ENCODE measurements at places on chromosomes 1 and 21. TPM values are rescaled to one million over a fixed set of nuclear protein-coding genes. Genes with fewer than 3 reads are reported as not detected.
A peak's percentile ranks its signal among the peaks of the same experiment; 100 is the strongest.

DNA sequence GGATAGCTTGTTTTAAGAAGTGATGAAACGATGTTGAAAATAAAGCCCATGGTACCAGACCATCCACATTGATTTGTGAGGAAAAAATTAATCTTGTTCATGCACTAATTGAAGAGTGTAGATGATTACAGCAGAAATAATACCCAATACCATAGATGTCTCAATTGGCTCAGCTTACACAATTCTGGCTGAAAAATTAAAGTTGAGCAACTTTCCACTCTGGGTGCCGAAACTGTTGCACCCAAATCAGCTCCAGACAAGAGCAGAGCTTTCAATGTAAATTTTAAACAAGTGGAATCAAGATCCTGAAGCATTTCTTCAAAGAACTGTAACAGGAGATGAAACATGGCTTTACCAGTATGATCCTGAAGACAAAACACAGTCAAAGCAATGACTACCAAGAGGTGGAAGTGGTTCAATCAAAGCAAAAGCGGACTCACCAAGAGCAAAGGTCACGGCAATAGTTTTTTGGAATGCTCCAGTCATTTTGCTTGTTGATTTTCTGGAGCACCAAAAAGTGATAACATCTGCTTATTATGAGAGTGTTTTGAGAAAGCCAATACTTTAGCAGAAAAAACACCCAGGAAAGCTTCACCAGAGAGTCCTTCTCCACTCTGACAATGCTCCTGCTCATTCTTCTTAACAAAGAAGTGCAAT, 16.1 kb upstream of the KCNA3 start:
- no peak for DNase-seq

- DNase-seq: no peak
These were observed 418.8 kb downstream of the DISC1 start for GRCh38 chr1:232045139-232045994.

Gene SPRR3
- total RNA-seq: not detected

GRCh38 chr1:226723657-226724532, 15.2 kb downstream of the ITPKB start:
- DNase-seq: no peak

Gene CLDN8
- not detected for total RNA-seq

GRCh38 chr1:4411862-4412261, 242.5 kb upstream of the AJAP1 start:
- DNase-seq: no peak

- DNase-seq: no peak
These were observed 318.8 kb upstream of the DEPDC1 start for GRCh38 chr1:68815632-68816031.

GRCh38 chr1:23421753-23422240, 2.8 kb downstream of the TCEA3 start:
- no peak for DNase-seq

DNA sequence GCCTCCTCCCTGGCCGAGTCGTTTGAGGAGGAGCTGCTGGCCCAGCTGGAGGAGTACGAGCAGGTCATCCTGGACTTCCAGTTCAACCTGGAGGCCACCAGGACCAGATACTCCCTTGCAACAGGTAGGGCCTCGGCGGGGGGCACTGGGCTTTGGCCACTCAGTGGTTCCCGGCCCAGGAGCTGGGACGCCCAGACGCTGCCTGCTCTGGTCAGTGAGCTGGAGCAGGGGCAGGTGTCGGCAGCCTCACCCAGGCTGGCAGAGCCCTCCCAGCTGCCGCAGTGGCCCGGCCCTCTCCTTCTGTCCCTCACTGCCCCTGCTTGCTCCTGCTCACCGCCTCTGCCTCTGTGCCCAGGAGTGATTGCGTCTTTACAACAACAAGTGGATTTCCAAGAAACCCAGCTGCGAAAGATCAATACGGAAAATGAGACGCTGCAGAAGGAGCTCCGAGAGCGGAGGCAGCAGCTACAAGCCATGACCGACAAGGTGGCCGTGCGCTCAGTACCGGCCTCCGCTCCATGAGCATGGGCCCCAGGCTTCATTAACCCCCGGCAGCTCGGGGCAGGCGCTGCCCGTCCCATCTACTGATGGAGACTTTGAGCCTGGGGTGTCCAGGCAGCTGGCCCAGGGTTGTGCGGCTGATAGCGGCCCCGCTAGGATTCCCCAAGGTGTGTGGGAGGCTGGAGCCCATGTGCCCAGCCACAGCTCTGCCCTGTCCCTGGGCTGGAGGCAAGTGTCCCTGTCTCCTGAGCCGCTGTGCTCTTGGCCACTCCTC, 9.0 kb upstream of the SMIM1 start:
- DNase-seq: no peak

- no peak for DNase-seq
These were observed 27.2 kb upstream of the KLF18 start for GRCh38 chr1:44168520-44169098.

GRCh38 chr1:15192916-15193550, 39.5 kb downstream of the TMEM51 start:
- no peak for DNase-seq

GRCh38 chr1:51289676-51290488, 40.5 kb downstream of the TTC39A start:
- no peak for DNase-seq

- DNase-seq: no peak
These were observed 299.8 kb downstream of the MRPL39 start for GRCh38 chr21:25307489-25307888.

DNA sequence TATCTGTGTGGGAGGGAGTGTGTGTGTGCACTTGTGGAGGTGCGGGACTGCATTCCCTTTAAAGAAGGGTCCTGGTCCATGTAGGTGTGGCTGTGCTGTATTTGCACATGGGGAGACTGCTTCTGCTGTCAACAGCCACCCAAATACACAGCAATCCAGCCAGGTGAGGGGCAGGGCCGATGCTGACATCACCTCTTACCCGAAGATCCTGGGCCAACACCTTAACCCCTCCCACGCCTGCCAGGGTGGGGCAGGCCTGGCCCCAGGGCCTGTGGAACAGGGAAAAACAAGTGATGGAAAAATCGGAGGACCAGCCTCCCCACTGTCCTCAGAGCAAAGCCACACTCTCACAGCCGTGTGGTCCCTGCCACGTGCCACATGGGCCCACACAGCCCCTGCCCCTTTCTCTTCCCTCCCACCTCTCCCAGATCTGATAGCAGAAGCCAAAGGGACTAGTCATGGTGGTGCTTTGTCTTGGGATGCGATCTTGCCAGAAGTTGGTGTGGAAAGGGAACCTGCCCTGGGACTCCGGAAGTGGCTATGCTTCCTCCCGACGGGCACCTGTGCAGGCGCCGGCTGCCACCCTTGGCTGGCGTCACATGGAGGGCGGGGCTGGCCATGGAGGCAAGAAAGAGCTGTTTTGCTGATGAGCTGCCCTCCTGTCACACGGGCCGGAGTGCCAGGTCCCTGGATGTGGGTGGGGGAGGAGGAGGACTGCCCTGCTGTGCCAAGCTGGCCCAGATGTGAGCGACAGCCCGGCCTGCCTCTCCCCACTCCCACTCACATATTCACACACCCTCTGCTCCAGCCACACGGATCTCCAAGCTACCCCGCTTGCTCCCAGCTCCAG, 7.8 kb upstream of the CASZ1 start:
- no peak for DNase-seq

- DNase-seq: no peak
These were observed 52.6 kb upstream of the GADD45A start for GRCh38 chr1:67632356-67632755.

Gene GSTM1
- not detected for total RNA-seq

Gene PPIAL4G
- not detected for total RNA-seq

- no peak for DNase-seq
These were observed 14.8 kb upstream of the ZNF436 start for GRCh38 chr1:23384312-23385058.

- no peak for DNase-seq
These were observed 44.8 kb downstream of the OLFML3 start for GRCh38 chr1:114024049-114024448.

GRCh38 chr1:229856009-229856650, 210.9 kb upstream of the GALNT2 start:
- no peak for DNase-seq

DNA sequence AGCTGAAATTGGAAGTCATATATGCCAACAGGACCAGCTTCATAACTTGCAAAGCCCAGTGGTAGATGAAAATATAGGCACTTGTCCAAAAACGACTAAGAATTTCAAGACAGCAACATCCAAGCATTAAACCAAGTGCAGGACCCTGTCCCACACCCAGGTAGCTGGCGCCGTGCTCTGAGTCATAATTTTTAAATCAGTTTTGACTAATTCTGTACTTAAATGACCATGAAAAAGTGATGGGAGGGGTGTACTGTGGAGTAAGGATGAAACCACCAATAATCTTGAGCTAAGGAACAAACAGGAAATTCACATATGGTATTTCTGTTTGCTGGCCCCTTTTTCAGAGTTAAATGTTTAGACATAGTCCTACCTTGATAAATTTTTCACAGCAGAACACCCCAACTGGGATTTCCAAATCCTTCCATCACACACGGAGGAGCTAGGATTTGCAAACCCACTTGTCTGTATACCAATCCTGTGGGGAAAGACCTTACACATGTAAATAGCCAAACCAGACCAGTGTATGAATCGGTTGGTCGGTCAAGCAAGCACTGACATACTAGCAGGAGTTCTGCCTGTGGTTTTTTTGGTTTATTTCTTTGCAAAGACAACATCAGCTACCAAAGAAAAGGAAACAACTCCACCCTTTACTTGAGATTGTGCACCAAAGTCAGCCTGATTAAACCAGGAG, 235.7 kb upstream of the RAB4A start:
- no peak for DNase-seq

GRCh38 chr1:231319080-231319479, 18.6 kb downstream of the EXOC8 start:
- DNase-seq: no peak

Gene TCP10L
- total RNA-seq: 2.4 TPM

Gene CELF3
- total RNA-seq: not detected

DNA sequence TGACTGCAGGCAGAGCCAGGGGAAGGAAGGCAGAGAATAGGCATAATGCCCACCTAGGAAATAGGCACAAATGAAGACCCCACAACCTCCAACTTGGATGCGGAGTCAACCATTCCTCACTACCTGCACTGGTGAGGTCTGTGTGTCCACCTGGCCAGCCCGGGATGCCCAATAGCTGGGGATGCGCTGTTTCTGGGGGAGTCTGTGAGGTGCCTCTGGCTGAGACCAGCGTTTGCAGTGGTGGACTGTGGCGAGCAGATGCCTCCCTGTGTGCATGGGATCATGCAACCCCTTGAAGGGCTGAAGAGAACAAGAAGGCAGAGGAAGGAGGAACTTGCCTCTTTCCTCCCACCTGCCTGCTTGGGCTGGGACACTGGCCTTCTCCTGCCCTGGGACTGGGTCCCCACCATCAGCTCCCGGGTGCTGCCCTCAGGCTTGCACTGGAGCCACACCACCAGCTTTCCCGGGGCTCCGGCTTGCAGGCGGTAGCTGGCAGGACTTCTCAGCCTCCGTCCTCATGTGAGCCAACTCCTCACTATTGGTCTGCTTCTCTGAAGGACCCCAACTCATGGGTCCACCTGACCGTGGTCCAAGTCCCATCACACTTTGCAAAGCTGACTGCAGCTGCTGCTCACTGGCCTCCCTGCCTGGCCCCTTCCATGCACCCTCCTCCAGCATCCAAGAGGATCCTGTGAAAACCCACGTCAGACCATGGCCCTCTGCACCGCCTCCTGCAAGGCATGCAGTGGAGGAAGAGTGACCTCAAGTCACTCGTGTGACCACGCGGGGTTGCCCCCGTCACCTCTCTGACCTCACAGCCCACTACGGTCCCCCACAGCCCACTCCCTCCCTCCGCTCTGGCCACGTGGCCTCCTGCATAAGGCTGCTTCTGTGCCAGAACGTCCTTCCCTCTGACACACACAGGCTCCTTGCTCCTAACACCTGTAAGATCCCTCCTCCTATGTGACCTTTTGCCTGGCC, 2.7 kb upstream of the PDE9A start:
- peak; percentile 39 for DNase-seq

DNA sequence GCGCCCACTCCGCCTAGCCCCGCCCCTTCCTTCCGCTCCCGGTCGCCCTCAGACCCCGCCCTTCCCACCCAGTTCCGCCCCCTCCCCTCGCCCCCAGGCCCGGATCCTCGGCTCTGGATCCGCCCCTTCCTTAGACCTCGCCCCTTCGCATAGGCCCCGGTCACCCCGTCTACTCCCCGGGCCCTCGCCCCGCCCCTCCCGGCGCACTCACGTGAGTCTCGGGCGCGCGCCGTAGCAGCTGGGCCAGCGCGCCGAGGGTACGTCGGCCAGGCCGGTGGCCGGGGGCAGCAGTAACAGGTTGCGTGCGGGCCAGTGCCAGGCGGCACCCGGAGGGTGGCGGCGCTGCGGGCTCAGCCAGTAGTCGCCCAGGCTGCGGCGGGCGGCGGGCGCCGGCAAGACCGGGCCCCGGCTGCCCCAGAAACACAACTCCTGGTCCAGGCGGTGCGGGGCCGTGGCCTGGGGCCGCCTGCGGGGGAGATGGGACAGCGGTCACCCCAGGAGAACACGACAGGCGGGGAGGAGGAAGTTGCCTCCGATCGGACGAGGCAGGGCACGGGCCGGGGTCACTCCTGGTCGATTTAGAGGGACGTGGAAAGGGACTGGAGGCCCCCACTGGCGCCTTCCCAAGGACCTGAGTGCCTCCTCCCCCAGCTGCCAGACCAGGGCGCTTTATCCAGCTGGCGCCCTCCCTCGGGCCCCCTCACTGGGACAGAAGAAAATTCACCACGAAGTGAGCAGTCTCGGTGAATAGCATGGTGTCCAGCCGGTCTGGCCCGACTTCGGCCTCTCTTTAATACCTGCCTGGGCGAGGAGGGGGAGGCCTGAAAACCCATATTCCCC, 10.7 kb downstream of the FAM229A start:
- DNase-seq: peak; percentile 96

- no peak for DNase-seq
These were observed 152.4 kb downstream of the RWDD3 start for GRCh38 chr1:95386371-95386770.

Gene ZDHHC18
- total RNA-seq: 14.4 TPM

GRCh38 chr1:34019741-34020552, 145.1 kb downstream of the CSMD2 start:
- DNase-seq: no peak

- DNase-seq: no peak
These were observed 523.6 kb upstream of the DAB1 start for GRCh38 chr1:57947471-57947870.

GRCh38 chr1:118698911-118699310, 289.2 kb downstream of the TBX15 start:
- DNase-seq: no peak

Gene TTC13
- 5.7 TPM for total RNA-seq

GRCh38 chr1:201790261-201790660, 38.7 kb upstream of the IPO9 start:
- no peak for DNase-seq
